ENCODE measurements at places on chromosomes 3 and 15. TPM values are rescaled to one million over a fixed set of nuclear protein-coding genes. Genes with fewer than 3 reads are reported as not detected.

Gene GABRB3
- total RNA-seq = not detected

Gene RASL12
- total RNA-seq = not detected

Gene MEX3B
- total RNA-seq = 0.37 TPM

Gene GATM
- 29.0 TPM for total RNA-seq

Gene DCLK3
- not detected for total RNA-seq

Gene GNAT1
- not detected for total RNA-seq

Gene UBAP1L
- 6.5 TPM for total RNA-seq

Gene ENTPD3
- total RNA-seq = not detected

Gene CCDC14
- total RNA-seq = 134 TPM

Gene GRM2
- 0.19 TPM for total RNA-seq

Gene NUP210
- 87.7 TPM for total RNA-seq

Gene TLR9
- 26.5 TPM for total RNA-seq

Gene GOLGA8O
- total RNA-seq = not detected

Gene GABRR3
- total RNA-seq = not detected

Gene KBTBD13
- total RNA-seq = not detected

Gene NOP10
- 148 TPM for total RNA-seq

Gene TPRA1
- 34.7 TPM for total RNA-seq

Gene TMEM212
- total RNA-seq = not detected

Gene TMC3
- total RNA-seq = not detected

Gene INTS14
- total RNA-seq = 40.1 TPM

Gene RTP4
- 3.4 TPM for total RNA-seq

Gene RBP2
- total RNA-seq = not detected

Gene CCNB2
- 65.2 TPM for total RNA-seq

Gene CD200
- total RNA-seq = not detected

Gene SRGAP3
- total RNA-seq = 1.7 TPM

Gene SNX22
- 51.5 TPM for total RNA-seq

Gene ANKRD34C
- 0.93 TPM for total RNA-seq

Gene KLHL40
- not detected for total RNA-seq

Gene SAXO2
- 6.8 TPM for total RNA-seq

Gene PLCL2
- total RNA-seq = 2.5 TPM

Gene PLSCR5
- total RNA-seq = not detected

Gene ANKUB1
- not detected for total RNA-seq

Gene SLC15A2
- total RNA-seq = 17.3 TPM

Gene SOX2
- total RNA-seq = 0.63 TPM

Gene CHL1
- 9.9 TPM for total RNA-seq

Gene SCN11A
- total RNA-seq = 0.07 TPM

Gene FSIP1
- total RNA-seq = 0.07 TPM

Gene NPAP1
- total RNA-seq = not detected

Gene CD200R1
- not detected for total RNA-seq

Gene SAMD7
- total RNA-seq = not detected

Gene SNX4
- total RNA-seq = 47.0 TPM

Gene TUSC7
- not detected for total RNA-seq

Gene SLC9A9
- total RNA-seq = 2.3 TPM

Gene CYP1A1
- not detected for total RNA-seq

Gene TMEM266
- total RNA-seq = not detected

Gene PRSS50
- not detected for total RNA-seq

Measured in Karpas-422 (cell line).